Amniotic epithelial cell (primary cell): ENCODE measurements at places on chromosomes 7 and 10.

GRCh38 chr10:72097448-72098300 lies 9.3 kb upstream of the SPOCK2 start:
- DNase-seq: peak; percentile 97

DNA sequence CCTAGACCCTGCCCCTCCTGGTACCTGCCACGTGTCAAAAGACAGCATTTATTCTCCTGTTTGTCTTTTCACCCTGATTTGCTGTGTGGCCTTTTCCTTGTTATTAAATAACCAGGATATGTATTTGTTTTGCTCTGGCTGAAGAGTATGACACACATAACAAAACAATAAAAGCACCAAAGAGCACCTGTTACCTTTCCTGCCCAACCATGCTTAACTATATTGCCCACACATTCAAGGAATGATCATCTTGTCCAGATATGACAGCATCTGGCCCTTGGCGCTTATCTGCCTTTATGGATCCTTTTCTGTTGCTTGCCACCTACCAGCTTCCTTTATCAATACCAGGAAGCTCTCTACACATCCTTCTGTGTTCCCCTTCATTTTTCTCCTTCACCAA lies 357.7 kb downstream of the FGFR2 start:
- no peak for DNase-seq

- DNase-seq: no peak
Measured at GRCh38 chr7:36571190-36571560, 153.1 kb downstream of the AOAH start.

- no peak for DNase-seq
Measured at GRCh38 chr10:53744176-53744575, 971.6 kb upstream of the MBL2 start.

- DNase-seq: peak; percentile 88
Measured at GRCh38 chr10:88499569-88500470, 83.3 kb downstream of the RNLS start.

GRCh38 chr10:123669886-123670285 lies 3.7 kb downstream of the GPR26 start:
- no peak for DNase-seq

DNA sequence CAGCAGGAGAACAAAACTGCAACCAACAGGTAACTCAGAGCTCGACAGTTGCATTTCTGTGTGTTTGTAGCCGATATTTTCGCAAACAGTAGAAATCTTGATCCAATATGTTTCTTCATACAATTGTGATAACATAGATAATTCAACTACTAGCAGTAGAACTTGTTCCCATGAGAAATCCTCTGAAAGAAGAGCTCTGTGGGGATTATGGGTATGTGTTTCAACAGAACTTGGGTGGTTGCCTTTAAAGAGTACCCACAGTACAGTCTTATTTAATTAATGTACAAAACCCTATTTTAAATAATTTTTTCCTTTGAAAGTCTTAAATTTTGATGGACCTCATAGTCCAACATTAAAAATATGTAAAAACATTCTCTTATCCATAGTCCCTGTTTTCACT lies 266.1 kb downstream of the PARD3 start:
- DNase-seq: peak; percentile 27

DNA sequence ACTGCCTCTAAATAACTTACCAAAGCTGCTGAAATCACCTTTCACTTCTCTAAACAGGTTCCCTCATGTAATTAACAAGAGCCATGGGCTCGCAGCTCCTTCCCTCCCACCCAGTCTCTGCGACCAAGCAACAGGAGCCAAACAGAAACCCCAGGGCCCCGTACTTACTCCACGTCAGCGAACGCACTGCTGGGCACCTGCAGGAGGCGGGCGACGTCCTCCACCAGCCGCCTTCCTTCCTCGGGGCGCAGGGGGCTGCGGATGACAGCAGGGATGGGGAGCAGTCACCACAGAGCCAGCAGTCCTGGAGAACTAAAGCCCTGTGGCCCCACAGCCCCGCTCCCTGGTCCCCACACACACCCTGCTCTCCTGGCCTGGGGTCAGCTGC lies 477.0 kb downstream of the PTPRN2 start:
- DNase-seq: no peak

GRCh38 chr7:122987463-122987862 lies 8.0 kb downstream of the TAS2R16 start:
- no peak for DNase-seq

GRCh38 chr7:157587051-157587804 lies 250.4 kb downstream of the DNAJB6 start:
- no peak for DNase-seq

DNA sequence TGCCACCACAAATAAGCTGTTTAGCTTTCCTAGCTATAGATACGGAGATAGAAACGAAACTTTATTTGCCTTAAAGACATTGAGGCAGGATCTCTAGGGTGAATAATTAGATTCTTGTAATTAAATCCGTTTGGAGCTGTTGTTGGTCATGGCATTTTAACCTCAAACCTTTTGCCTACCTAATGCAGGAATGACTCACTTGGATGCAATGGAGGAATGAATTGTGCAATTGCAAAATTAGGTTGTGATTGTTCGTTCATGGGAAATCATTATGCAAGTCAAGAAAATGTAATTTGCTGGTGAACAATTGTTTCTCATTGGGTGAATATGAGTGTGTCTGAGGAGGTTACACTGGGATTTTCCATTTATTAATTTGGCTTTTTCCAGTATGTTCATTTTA lies 703.5 kb downstream of the GATA3 start:
- DNase-seq: peak; percentile 67

DNA sequence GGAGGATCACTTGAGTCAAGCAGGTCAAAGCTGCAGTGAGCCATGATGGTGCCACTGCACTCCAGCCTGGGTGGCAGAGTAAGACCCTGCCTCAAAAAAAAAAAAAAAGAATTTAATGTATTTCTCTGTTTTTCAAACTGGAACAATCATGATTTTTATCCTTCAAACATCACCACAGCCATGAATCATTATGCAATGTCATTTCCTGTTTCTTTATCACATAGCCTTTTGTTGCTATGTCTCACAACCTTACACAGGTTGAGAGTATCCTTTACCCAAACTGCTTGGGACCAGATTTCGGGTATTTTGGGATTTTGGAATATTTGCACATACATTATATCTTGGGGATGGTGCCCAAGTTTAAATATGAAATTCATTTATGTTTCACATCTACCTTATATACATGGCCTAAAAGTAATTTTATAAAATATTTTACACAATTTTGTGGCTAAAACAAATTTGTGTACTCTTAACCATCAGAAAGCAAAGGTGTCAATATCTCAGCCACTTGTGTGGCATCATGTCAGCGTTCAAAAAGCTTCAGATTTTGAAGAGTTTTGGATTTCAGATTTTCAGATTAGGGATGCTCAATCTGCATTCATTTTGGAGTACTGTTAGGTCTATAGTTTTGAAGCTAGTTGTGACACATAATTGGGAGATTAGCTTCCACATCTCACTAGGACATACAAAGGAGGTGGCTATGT lies 8.2 kb downstream of the NT5C3A start:
- DNase-seq: peak; percentile 34
